ENCODE measurements at places on chromosomes 16 and 17. TPM values are rescaled to one million over a fixed set of nuclear protein-coding genes. Genes with fewer than 3 reads are reported as not detected.

- DNase-seq, result no peak
Observed at GRCh38 chr16:58027161-58027915, 1.8 kb downstream of the MMP15 start.

DNA sequence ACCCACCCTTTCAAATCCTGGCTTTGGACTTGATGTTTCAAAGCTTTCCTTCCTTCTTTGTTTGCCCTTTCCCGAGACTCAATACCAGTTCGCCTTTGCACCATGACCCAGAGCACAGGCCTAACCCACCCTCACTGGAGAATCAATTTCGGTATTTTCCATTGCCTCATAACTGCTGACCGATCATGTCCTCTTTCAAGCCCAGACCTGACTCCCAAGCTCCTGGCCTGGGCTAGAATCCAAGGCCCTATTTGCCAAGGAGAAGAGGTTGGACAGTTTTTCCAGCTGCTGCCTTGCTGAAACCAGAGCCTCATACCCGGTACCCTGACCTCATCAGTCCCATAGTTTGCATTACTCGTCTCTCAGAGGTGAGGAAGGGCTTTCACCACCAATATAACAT is 35.3 kb upstream of the HELZ start:
- no peak for DNase-seq

GRCh38 chr16:88735616-88736015 is 29.3 kb downstream of the CTU2 start:
- no peak for DNase-seq

DNA sequence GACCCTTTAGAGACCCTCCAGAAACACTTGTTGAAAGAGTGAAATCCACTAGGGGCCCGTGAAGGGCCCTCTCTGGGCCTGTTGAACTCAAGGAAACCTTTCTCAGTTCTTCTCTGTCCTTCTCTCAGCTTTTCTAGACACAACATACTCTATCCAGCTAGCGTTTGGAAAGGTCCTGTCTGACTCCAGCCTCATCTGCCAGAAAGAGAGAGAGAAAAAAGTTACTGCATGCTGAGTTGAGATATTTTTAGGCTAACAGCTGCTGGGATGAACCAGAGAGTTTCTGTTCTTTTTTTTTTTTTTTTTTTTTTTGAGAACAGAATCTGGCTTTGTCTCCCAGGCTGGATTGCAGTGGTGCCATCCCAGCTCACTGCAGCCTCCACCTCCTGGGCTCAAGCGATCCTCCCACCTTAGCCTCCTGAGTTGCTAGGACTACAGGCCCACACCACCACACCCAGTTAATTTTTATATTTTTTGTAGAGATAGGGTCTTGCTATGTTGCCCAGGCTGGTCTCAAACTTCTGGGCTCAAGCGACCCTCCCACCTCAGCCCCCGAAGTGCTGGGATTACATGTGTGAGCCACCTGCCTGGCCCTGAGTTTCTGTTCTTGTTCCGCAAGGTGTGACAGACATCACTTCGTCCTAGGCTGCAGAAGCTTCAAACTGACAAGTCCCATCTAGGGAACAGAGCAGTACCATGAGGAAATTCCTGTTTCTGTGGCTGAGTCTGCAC is 14.9 kb upstream of the TEX2 start:
- DNase-seq, result peak; percentile 82

Gene KRT28
- not detected for polyA plus RNA-seq

Gene BRICD5
- polyA plus RNA-seq, result 6.2 TPM
